ENCODE measurements at places on chromosomes 2 and 18.

DNA sequence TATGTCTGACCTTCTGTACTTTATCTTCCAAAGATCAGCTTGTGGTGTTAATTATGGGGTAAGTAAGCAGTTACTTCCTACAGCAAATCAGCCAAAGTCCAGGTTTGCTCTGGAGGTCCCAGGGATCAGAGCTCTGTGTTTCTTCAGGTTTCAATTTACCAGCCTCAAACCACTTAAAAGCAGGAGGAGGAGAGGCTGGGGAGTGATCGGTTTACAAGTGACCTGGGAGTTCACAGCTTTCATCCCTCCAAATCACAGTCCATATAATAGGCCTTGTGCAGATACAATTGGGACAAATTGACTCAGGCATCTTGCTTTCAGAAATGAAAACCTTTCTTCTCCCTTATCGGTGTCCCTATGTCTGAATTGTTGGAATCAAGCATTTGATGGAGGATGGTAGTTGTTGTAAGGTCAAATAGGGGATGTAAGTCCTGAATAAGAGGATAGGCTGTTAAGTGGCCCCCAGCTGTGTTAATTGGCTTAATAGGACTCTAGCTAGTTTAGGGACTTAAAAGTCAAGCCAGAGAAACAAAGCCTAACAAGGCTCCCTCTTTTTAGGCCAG is 188.0 kb upstream of the NT5C1B start:
- no peak for DNase-seq

DNA sequence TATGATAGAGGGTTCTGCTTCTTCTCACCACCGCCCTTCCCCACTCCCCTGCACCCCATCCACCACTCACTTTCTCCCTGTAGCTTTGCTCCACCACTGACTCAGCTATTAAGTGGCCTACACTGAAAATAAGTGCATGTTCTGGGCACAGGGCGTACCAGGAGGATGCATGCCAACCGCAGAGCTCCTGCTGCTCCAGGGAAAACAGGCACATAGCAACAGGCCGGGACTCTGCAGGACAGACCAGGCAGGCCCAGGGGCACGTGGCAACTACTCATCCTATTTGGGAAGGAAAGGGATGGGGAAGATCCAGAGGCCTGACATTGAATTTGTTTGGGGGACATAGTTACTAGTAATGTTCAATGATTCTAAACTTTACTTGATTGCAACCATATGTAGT is 28.4 kb downstream of the ARL4C start:
- no peak for DNase-seq

DNA sequence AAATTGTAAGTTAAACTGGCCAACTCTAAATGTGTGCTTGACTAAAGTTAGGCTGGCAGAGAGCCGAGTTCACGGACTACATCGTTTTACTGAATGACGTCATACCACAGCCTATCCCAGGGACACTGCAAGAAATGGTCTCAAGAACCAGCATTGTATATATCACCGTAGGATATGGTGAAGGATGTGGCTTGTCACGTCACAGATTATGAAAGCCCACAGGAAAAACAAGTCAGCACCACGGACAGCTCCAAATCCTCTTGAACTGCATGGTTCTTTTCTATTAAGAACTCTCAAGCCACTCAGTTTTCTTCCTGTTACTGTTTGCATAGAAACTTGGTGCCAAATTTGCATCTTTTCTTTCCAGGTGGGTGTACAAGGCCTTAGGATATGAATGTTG is 85.1 kb upstream of the ACAA2 start:
- peak; percentile 84 for DNase-seq

DNA sequence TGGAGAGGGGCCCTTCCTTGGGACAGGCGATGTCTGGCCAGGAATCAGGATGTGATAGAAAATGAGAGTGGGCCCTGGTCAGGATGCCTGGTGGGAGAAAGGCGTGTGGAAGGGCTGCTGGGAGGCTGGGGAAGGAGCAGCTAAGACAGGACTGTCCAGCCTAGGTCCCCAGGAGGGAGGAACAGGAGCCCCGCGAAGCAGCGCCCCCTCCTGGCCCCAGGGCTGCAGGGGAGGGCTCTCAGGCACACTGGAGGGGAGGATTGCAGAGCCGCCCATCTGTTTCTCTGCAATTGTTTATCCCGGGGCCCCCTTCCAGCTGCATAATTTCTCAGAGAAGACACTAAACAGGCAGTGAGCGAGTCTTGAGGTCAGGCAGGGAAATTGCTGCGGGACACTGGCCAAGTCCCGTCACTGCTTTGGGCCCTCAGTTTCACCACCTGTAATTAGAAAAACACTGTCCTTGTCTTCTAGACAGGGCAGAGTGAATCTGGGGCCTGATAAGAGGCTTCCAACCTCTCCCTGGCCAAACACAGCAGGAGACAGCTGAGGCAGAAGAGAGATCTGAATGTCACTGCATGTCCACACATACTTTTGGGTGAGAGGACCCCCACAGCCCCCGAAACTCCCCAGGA is 3.9 kb upstream of the NPPC start:
- DNase-seq = no peak

DNA sequence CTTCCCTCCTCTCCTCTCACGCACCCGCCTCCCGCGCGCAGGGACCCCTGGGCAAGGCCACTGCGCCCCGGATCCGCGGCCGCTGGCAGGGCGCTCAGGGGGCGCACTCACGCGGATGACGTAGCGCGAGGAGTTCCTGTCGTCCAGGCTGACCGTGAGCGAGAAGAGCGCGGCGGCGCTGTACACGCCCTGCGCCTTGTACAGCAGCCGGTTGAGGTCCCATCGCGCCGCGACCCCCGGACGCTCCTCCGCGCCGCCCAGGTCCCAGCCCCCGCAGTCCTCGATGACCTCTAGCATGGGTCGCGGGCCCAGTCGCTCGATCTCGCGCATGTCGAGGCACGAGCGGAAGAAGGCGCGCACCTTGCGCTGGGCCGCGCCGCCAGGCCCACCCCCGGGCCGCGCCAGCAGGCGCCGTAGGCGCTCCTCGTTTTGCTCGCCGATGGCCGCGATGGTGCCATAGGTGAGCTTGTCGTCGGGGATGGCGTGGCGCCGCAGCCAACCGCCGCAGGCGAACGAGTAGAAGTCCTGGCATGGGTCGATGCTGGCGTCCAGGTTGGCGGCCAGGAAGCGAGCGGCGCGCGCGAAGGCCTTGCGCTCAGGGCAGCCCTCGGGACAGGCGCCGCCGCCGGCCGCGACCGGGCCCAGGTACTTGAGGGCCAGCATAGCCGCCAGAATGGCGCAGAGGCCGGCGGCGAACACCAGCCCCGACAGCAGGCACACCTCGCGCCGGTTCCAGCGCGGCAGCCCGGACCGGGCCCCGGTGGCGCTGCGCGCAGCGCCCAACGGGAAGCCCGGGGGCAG is 1.7 kb downstream of the ECEL1 start:
- DNase-seq = no peak

DNA sequence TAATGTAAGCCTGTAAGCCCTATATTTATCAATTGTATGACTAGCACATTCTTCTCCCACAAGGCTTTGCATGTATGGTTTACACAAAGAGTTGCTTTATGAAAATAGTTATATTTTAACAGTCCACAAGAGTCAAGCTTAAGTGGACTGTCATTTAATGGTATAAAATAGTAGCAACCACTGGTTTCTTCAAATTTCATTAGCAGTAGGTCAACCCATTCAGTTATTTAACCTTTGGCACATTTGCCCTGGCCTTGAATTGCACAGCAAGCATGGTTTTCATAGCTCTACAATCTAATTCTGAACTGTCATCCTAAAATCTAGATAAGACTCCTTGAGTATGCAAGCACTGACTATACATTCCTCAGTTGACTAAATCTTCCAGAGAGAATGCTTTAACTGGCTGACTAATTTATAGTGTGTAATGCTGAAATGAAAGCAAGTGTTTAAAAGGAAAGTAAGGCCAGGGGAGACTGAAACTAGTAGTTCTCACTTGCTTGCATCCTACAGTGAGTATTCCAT is 1.8 kb downstream of the DPP4 start:
- peak; percentile 78 for DNase-seq

DNA sequence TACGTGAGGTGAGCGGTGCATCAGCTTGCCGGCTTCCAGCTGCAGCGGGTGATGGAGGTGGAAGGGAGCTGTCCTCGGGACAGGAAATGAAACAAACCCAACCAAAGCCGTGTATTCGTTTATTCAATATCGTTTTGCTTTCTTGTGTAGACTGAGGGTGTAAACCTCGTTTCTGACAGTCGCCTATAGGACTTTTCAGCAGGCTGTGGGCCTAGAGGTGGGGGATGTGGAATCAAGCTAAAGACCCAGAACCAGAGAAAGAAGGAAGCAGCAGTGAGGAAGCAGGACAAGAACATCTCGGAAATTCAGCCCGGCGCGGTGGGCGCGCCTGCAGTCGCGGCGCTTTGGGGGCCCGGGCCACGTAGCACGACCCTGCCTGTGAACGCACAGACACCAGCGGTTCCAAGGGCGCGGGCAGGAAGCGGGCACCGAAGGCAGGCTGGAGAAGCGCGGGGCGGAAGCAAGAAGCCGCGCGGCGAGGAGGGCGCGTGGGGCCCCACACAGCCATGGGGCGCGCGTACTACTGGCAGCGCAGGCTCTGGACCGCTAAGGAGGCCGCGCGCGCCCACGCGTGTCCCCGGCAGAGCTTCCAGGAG is 755 bp upstream of the ATP9B start:
- peak; percentile 24 for DNase-seq

GRCh38 chr18:77346208-77346810 is 96.7 kb downstream of the GALR1 start:
- DNase-seq = no peak

- DNase-seq = peak; percentile 57
Observed at GRCh38 chr2:165825041-165825440, 31.0 kb upstream of the GALNT3 start.

DNA sequence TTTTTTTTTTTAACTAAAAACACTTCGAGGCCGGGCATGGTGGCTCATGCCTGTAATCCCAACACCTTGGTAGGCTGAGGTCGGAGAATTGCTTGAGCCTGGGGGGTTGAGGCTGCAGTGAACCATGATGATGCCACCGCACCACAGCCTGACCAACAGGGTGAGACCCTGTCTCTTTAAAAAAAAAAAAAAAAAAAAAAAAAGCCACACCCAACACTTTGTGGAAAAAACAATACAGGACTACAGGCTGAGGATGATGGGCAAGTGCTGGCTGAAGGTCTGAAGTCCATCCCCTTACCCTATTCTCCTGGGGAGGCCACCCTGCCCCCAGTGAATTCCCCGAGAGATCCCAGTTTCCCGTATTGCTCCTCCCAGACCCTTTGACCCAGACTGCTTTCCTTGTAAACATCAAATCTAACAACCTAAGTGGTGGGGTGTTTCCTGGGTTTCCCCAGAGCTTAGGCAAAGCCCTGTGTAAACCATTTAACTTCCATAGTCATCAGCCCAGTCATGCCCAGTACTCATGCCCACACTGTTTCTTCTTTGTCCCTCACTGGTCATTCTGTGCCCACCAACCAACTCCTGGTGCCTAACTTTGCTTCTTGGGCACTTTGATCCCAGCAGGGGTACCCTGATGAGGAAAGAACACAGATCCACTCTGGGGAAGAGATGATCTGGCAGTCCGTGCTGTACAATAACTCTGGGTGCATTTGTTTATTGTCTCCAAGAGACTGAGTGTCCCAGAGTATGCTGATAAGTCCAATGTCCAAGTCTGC is 5.8 kb upstream of the TMEM37 start:
- no peak for DNase-seq

DNA sequence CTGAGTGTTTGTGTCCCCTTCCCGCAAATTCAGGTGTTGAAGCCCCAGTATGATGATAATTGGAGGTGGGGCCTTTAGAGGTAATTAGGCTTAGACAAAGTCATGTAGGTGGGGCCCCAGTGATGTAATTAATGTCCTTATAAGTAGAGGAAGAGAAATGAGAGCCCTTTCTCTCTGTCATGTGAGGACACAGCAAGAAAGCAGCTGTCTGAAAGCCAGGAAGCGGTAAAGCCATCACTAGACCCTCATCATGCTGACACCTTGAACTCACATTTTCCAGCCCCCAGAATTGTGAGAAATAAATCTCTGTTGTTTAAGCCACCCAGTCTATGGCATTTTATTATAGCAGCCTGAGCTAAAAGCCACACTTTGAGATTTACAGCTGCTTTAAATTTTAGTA is 1580.0 kb downstream of the LRP1B start:
- DNase-seq = no peak

DNA sequence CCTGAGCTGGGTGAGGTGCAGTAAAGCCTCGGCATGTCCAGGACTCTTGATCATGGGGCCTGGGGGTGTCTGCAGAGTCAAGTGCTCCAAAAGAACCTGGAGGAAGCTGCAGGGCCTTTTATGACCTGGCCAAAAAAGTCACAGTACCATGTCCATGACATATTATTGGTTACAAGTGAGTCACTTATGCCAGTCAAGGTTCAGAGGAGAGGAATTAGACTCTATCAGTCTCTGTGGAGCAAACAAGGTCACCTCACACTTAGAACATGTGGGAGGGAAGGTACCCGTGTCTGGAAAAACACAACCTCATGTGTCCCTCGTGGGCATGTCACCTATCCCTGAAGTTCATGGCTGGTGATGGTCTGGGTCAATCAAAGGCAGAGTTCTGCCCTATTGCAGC is 465.7 kb downstream of the FBXO15 start:
- no peak for DNase-seq

GRCh38 chr2:11583840-11584524 is 50.1 kb downstream of the GREB1 start:
- peak; percentile 92 for DNase-seq

GRCh38 chr2:187379869-187380268 is 68.2 kb downstream of the CALCRL start:
- no peak for DNase-seq

DNA sequence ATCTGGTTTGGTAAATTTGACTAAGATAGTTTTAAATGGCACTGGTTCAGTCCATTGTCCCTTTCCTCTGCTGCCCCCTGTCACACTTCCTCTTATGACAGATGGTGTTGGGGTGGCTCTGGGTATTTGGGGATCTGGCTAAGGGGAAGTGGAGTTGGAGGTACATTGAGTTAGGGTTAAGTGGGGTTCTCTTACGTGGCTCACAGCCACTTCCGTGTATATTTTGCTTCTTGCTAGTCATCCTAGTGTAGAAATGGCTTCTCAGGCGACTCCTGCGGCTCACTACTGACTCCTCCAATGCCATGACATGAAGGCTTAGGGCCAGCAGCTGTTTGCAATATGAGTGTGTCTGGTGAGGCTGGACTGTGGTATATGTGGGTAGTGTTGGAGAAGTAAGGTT is 187.0 kb downstream of the HAUS1 start:
- no peak for DNase-seq

DNA sequence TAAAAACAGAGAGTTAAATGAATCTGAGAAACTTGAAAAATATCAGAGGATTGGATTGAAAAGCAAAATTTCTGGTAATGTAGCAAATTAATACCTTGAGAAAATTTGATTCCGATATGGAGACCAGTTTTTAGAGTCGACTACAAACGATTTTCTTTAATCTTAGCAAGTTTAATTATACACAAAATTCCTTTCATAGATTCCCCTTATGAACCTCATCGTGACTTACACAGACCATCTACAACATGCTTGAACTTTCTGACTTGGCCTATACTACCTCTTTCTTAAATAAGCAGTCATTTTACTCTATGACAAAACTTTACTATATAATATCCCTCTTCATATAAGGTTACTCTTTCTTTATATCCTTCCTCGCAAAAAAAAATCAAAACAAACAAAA is 769.6 kb upstream of the CRIM1 start:
- DNase-seq = no peak

- no peak for DNase-seq
Observed at GRCh38 chr2:96521219-96521618, 15.3 kb upstream of the ARID5A start.
